Stimulated activated CD8-positive, alpha-beta memory T cell treated with anti-CD3 and anti-CD28 coated beads, Interleukin-7, amount 100 ng/mL, for 24 hours (primary cell): ENCODE measurements at places on chromosomes 6 and 20.

DNA sequence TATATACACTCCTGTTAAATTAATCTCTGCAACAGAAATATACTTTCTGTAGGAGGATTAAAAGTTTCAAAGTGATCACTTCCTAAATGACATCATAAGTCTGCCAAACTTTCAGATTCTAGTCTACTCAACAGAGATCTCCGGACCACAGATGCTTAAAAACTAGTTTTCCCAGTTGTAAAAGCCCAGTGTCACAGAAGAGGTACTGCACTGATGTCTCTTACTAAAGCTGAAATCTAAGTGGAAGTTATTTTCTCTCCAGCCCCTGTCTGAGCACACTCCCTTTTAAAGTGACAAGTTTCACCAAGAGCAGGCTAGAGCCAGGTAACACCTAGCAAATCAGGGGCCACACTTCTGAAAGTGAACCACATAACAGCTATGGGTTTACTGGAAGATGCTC, 71.6 kb upstream of the DST start:
- no peak for DNase-seq

GRCh38 chr6:83430611-83431544, at the start of gene ME1:
TSS of gene ME1 (minus strand) at chr6:83431051. CDS start at chr6:83430954, 97 bp downstream.
- no peak for DNase-seq

DNA sequence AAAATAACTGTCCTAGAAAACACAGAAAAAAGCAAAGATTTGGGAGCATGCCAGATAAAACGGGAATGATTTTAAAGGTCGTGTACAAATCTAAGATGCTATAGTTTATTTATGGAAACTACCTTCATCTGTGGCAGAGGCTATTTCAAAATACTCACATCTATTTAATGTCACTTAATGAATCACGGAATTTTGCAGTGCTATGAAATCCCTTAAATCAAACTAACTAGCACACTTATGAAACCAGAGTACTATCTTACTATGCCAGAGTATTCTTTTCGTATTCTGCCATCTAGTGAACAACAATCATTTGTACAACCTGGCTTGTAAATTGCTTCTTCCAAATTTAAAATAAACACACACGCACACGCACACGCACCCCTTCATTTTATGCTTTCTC, 77.9 kb upstream of the BMP5 start:
- DNase-seq: no peak

DNA sequence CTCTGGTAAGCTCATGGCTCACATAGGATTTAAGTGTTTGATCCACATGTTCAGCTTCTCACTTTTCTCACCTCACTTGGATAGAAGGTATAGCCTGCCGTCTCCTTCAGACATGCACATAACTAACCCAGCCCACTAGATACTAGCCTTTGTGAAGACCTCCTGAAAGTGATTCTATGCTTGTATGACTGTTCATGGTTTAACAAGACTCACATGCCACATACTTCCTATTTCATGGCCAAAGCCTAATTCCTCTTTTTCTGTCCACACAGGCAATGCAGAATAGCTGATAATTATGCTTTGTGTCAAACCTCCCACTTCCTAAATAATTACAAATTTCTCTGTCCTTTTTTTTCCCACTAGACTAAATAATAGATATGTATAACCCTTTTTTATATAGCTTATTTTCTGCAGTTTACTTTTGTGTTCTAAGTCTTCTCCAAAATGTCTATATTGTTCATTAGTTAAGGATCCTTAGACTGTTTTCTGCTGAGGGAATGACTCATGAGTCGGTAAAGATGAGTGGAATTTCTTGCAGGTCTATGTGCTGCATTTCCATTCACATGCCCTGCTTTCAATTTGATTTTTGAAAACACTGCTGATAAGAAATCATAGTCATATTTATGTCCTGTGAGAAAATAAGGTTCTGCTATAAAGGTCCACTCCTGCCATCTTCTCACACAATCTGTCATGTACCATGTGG, 43.0 kb downstream of the HDDC2 start:
- DNase-seq: no peak

- DNase-seq: no peak
Observed at GRCh38 chr6:102398788-102399390, 1005.4 kb downstream of the GRIK2 start.

DNA sequence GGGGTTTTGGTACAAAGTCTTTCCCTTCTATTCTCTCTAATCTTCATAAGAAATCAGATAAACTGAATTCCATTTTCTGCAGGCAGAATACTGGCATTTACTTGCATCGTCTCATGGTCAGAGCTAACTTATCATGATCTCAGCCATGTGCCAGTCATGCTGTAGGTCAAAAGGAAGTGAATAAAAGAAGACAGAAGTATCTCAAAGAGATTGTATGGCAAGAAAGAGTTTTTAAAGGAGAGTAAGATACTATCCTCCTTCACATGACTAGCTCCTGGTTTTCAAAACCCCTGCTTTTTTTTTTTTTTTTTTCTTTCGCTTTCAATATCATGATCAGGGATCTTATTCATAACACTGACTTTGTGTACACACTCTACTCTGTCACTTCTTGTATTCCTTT, 398.3 kb downstream of the C6orf118 start:
- DNase-seq: no peak

GRCh38 chr6:19465760-19466159, 371.4 kb upstream of the ID4 start:
- no peak for DNase-seq

DNA sequence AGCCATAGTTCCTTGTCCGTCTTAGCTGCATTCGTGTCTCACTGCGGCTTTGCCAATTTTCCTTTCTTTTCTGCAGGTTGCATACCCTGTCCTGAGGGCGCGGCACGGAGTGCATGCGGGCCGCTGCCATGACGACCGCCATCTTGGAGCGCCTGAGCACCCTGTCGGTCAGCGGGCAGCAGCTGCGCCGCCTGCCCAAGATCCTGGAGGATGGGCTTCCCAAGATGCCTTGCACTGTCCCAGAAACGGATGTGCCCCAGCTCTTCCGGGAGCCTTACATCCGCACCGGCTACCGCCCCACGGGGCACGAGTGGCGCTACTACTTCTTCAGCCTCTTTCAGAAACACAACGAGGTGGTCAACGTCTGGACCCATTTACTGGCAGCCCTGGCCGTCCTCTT, 17.1 kb upstream of the EFHC1 start:
- DNase-seq: no peak

- no peak for DNase-seq
Observed at GRCh38 chr6:147135211-147135681, 69.0 kb upstream of the STXBP5 start.

DNA sequence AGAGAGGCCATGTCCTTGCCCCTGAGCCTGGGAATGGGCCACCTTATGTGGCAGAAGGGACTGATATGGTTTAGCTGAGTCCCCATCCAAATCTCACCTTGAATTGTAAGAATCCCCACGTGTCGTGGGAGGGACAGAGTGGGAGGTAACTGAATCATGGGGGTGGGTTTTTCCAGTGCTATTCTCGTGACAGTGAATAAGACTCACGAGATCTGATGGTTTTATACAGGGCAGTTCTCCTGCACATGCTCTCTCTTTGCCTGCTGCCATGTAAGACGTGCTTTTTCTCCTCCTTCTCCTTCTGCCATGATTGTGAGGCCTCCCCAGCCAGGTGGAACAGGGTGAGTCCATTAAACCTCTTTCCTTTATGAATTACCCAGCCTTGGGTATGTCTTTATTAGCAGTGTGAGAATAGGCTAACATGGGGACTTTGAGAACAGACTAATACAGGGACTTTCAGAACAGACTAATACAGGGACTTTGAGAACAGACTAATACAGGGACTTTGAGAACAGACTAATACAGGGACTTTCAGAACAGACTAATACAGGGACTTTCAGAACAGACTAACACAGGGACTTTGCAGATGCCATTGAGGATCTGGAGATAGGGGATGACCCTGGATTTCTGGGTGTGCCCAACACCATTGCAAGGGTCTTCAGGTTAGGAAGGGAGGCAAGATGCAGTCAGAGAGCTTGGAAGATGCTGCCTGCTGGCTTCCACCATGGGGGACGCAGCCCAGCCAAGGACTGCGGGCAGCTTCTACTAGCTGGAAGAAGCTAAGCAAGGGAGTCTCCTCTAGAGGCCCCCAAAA, 86.9 kb downstream of the RAMACL start:
- DNase-seq: no peak

DNA sequence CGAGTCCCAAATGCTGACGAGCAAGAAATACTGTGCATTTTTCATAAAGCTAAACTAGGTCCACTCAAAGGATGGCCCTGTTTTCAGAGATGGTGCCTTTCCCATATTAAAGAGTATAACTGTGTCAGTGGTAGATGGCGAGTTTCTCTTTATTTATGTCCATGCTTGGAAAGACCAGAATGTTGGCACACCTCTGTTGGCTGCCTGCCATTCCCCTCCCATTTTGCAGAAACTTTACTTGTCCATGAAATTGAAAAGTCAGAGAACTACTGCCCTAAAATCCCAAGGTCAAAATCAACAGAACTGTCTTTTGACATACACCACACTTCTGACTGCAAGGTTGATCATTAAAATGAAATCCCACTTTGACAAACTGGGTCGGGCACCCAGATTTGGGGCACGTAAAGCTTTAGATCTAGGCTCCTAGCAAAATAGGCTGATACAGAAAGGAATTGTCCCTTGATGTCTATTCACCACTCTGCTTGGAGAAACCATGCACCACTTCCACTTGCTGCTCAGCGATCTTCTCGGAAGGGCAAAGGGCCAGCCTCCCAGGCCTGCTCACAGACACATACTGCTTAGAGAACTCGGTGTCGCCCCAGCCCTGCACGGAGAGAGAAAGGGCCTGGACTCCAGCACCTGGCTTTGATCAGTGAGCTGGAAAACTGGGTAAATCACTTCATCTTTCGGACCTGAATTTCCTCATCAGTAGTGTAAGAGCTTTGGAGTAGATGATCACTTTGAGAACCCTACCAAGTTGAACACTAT, 130.0 kb downstream of the AGPAT4 start:
- DNase-seq: no peak

GRCh38 chr20:13442986-13443385, 195.7 kb downstream of the TASP1 start:
- DNase-seq: no peak

DNA sequence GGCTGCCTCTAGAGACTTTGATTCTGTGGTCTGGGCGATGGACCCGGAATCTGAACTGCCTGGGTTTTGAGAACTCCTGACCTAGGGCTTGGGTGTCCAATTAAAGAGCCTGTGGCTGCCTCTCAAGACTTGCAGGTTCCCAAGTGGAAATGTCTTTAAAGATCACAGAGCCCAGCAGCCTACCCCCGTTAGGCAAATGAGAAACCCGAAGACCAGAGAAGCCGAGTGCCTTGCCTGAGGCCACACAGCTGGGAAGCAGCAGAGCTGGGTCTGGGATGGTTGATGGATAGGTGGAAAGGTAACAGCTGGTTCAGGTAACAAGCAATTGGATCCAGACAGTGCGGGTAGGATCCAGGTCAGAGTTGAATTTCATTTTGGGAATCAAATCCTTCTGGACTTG, 25.8 kb downstream of the KCNB1 start:
- no peak for DNase-seq

DNA sequence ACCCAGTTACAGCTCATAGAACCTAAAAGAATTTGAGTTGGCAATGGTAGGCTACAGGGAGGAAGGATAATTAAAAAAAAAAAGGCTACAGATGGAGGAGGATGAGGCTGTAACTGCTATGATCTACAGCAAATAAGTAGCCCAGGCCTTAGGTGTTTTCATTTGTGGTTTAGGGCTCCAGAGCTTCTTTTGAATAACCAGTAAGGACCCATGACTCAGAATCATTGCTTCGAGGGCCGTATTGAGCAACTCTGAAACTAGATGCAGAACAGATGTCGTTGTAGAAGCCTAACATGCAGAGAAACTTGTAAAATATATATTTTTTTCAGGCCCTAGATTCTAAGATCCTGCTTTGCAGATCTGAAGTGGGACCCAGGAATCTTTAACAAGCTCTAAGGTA, 19.0 kb upstream of the ASIP start:
- no peak for DNase-seq

DNA sequence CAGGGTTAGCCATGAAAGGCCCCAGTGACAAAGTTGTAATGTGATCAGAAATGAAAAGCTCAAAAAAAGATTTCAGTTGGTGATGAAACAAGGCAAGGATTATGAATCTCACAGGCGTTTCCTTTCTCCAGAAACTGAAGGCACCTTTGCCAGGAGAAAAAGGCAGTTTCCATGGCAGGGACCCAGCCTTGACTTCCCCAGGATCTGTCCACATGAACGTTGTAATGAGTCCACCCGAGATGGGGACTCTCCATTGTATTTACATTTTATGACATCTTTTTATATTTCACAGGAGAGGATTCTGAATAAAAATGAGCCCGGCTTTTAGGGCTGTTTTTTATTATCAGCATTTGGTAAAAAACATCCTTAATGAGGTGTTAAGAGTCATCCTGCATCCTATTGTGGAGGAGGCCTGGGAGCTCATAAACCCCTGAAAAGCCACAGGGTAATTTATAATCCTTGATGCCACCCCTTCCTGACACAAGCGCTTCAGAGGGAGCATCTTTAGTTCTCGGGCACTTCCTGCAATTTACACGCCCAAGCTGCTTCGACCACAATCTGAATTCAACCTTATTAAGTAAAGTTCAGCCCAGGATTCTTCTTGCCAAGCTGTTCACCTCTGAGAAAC, 74.1 kb upstream of the SALL4 start:
- DNase-seq: no peak

- DNase-seq: no peak
Observed at GRCh38 chr6:21984561-21984960, 312.3 kb downstream of the PRL start.

DNA sequence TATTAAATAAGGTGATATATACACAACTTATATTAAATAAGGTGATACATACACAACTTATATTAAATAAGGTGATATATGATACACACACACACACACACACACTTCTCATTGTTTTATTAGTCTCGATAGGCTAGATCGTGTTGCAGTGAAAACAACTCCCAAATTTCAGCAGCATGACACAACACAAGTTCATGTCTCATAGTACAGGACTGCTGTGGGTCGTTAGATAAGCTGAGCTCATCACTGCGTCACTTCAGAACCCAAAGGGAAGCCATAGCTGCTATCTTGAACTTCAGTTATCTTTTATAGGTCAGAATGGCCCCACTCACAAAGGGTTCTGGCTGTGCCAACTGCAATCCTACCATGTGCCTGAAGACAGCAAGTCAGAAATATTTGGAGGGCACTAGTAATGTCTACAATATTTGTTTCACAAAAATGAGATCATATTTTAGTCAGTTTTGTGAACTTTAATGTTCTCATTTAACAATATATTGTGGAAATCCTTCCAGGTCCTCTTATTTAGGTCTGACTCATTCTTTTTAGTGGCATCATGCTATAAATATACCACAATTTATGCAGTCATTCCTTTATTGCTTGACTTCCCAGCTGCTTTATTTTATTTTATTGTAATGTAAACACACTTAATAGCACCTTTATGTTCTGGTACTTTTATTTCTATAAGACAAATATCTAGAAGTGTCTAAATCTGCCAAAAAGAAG, 290.2 kb downstream of the PHACTR1 start:
- no peak for DNase-seq

DNA sequence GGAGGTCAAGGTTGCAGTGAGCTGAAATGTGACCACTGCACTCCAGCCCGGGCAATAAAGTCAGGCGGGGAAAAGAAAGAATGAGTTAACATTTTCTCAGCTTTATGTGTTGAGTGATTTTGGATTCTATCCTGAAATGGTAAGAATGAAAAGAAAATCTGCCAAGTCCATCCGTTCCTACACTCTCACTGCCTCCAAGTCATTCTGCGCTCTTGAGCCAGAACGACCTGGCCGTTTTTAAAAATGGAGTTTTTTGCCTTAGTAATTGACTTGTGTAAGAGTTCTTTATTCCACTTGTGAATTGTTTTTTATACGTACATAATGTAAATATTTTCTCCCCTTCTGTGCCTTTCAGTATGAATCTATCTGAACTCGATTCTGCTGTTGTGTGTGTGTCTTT, 28.7 kb downstream of the DNAJC5 start:
- no peak for DNase-seq

- DNase-seq: peak; percentile 19
Observed at GRCh38 chr6:32973144-32974015, 5.0 kb downstream of the BRD2 start.
